Fibroblast of gingiva (primary cell): ENCODE measurements at places on chromosomes 13 and 19.

DNA sequence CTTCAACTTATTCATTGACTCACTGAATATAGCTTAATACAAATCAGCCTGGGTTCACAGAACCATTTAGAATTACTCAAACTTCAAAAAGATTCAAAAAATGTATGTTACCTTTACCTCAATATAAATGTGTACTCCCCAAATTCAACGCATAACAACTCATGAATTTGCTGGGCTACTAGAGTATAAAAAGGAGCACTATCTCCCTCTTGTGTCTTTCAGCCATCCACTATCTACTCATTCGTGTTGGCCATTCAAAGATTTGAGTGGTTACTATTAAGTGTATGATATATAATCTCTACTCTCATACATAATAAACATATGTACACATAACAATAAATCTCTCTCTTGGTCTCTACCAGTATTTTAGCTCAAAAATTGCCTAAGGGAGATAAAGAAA lies 20.3 kb downstream of the INTS6 start:
- no peak for DNase-seq

DNA sequence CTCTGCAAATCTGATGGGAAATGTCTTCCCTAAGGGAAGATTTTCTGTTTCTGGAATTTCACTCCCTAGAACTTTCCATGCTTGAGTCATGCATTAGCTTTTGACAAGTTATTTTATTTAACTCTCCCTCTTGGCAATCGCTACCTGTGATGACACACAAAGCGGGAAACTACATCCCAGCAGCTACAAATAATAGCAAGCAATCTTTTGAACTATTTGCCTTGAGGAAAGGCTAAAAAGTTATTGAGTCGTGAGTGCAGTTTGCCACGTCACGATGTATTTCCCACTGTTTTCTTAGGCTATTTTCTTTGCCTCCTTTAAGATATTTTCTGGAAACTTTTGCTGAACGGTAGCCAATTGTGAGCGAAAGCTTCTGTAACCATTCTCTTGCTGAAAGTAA lies 353.3 kb upstream of the HTR2A start:
- peak; percentile 70 for DNase-seq

DNA sequence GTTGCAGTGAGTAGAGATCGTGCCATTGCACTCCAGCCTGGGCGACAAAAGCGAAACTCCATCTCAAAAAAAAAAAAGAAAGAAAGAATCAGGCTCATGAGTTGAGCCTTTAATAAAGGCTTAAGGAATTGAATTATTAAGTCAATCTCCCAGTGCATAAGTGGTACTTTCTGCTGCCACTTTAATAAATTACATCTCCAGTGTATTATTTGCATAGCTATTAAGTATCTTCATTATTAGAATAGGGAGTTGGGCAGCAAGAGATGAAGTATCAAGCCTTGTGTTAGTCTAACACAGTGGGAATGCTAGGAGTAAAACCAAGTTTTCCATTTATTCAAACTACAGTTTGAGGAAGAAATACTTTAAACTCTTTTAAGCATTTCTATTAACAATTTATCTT lies 15.6 kb upstream of the FAM124A start:
- no peak for DNase-seq

DNA sequence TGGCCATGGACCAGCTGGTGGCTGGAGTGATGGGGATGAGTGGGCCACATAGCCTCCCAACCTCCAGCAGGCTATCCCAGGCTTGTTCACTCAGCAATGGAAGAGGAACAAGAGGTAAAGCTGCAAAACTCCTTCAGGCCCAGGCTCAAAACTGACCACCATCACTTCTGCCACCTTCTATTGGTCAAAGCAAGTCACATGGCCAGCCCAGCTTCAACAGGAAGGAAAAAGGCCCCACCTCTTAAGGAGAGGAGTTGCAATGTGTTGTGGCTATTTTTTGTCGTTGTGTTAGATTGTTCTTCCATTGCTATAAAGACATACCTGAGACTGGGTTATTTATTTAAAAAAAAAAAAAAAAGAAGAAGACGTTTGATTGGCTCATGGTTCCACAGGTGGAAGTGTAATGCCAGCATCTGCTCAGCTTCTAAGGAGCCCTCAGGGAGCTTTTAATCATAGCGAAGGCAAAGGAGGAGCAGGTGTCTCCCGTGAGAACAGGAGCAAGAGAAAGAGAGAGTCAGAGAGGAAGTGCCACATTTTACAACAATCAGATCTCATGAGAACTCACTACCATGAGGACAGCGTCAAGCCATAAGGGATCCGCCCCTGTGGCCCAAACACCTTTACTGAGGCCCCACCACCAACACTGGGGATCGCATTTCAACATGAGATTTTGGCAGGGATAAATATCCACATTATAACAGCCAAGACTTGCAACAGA lies 5.4 kb downstream of the IGSF23 start:
- DNase-seq, result no peak

- DNase-seq, result no peak
These were observed 24.7 kb downstream of the IRS2 start for GRCh38 chr13:109761695-109762094.

DNA sequence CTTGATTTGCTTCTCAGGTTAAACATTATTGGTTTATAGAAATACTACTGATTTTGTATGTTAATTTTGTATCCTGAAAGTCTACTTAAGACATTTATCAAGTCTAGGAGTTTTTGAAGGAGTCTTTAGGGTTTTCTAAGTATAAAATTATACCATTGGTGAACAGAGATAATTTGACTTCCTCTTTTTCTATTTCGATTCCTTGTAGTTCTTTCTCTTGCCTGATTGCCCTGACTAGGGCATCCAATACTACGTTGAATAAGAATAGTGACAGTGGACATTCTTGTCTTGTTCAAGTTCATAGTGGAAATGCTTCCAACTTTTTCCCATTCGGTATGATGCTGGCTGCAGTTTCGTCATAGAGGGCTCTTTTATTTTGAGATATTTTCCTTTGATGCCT lies 807.5 kb upstream of the SLC10A2 start:
- DNase-seq, result no peak

DNA sequence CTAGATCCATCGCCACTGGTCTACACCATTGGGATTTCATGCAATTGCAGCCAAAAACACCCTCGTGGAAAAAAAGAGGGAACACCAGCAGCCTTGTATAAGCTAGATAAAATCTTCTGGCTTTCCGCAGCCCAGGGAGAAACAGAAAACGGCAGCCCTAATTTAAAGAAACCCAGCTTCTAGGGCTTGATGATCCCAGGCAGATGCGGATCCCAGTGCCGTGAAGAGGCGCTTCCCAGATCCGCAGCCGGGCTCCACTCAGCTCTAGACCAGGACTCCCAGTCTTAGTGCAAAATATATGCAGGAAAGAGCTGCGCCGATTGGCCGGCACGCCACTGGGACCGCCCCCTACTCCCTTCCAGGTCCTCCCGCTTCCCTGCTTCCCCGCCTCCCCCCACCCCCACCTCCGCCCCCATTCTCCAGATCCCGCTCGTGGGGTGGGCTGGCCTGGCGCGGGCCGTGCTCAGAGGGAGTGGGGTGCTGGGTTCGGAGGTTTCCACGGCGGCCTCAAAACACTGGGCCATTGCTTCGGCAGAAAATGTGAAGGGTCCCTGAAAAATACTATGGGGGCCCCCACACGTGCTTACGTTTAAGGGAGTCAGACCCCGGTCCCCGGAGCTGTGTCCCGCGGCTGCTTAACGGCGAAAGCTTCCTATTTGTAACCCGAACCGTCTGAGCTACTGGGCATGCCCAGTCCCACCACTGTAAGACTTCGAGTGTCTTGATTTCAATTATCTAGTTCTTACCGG lies 63.1 kb downstream of the SERP2 start:
- DNase-seq, result peak; percentile 89

DNA sequence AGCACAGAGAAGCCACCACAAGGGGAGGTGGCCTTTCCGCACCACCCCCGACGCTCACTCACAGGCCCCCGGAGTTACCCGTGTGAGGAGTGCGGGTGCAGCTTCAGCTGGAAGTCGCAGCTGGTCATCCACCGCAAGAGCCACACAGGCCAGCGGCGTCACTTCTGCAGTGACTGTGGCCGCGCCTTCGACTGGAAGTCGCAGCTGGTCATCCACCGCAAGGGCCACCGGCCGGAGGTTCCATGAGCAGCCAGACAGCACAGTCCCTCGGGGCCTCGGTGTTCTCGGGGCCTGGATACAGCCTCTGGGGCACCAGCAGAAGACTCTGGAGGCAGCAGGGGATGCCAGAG lies 4.3 kb downstream of the ZNF446 start:
- DNase-seq, result no peak

DNA sequence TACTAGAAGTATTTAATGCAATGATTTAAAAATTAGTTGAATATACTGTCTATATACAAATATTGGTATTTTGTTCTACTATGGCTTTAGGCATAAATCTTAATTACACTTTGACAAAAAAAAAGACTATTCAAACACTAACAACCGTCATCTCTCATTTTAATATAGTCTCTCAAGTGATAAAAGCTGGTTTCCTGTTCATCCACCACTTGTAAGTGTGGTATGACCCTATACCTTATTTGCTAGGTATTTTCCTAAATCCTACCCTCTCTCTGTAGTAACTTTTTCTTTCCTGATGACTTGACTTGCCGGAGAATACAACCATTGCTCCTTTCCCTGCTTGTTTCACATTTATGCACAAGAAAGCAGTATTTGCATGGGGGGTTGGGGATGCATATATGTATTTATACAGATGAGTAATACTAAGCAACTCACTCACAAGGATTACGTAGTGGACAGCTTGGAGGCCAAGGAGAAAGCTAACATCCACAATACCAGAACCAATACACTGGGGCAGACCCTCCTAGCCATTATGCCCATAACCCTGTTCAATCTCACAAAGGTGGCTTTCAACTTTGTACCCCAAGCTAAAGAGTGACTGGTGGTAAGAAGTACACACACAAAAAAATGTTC lies 12.7 kb upstream of the EFNB2 start:
- no peak for DNase-seq

DNA sequence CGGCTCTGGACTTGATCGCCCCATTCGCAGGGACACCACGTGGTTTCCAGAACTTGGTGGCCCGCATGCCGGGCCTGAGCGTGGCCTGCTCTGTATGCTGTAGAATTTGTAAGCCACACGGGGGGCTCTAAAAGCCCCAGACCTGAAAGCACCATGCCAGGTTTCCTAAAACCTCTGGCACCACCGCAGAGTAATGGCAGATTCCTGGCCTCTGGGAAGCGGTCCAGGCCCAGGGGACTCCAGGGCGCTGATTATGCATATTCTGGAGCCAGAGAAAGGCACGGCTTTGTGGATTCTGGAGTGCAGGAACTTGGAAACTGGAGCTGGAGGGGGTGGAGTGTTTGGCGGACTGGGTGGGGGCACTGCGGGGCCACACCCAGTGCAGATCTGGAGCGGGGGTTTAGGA lies 3.7 kb downstream of the FTL start:
- DNase-seq, result no peak

GRCh38 chr13:28455580-28456194 lies 39.2 kb downstream of the FLT1 start:
- DNase-seq, result peak; percentile 35

GRCh38 chr19:8141726-8142512 lies 7.5 kb downstream of the FBN3 start:
- DNase-seq, result no peak

GRCh38 chr19:48149430-48149829 lies 20.7 kb downstream of the LIG1 start:
- no peak for DNase-seq

- no peak for DNase-seq
These were observed 64.1 kb upstream of the OXGR1 start for GRCh38 chr13:97058391-97058790.

GRCh38 chr19:27780367-27781075 lies 1432.4 kb downstream of the UQCRFS1 start:
- DNase-seq, result no peak

GRCh38 chr13:64579331-64579730 lies 2650.8 kb downstream of the PCDH9 start:
- no peak for DNase-seq

- no peak for DNase-seq
These were observed 581.0 kb downstream of the UQCRFS1 start for GRCh38 chr19:28631961-28632360.

DNA sequence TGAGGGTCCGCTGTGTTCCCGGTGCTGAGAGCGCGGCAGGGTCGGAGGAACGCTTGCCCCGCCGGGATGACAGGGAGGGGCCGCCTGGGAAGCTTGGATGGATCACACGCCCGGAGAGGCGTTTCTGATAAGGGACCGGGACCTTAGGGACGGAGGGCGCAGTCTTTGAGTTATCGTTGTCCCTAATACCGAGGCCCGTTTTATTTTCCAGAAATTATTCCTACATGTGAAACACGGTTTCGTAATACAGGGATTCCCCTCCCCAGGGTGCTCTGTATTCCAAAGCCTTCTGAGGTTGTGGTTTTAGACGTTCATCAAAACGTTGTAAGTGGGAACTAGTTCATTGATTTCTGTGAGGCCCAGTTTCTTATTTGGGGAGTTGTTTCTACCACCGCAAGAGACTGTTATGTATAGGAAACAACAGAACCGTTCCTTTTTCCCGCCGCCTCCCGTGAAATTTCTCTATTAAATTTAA lies 752 bp downstream of the PDCD5 start:
- DNase-seq, result peak; percentile 42

- DNase-seq, result no peak
These were observed 12.0 kb upstream of the ZNF274 start for GRCh38 chr19:58170860-58171259.

GRCh38 chr13:114096031-114096485 lies 36.4 kb downstream of the RASA3 start:
- no peak for DNase-seq

GRCh38 chr13:29572575-29572974 lies 22.9 kb downstream of the SLC7A1 start:
- DNase-seq, result no peak

DNA sequence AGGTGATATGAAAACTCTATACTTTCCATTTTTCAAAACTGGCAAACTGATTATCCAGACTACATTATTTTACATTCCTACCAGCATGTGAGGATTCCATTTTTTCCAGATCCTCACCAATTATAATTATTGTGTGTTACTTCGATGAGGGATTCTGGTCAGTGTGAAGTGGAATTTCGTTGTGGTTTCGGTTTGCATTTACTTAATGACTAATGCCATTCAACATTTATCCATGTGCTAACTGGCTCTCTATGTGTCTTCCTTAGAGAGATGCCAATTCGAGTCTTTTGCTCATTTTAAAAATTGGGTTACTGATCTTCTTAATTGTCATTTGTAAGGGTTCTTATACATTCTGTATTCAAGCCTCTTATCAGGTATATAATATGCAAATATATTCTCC lies 1551.3 kb upstream of the MIR17HG start:
- DNase-seq, result no peak

- no peak for DNase-seq
These were observed 39.1 kb downstream of the USP12 start for GRCh38 chr13:27132538-27132937.

DNA sequence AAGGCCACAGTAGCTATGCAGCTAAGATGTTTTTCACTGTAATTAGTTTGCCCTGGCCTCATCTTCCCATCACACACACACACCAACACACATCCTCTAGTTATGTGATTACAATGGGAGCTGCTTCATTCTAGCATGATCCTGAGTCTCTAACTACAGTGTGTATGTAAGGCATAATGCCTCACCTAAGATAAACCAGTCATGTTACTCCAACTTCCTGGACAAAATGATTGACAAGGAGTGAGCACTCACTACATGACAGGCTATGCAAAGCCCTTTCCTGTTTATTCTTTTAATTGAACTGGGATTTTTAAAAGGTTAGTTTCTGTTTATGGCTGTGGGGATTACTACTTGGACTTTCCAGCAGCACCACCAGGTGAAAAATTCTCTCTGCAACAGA lies 400.8 kb upstream of the ATXN8OS start:
- no peak for DNase-seq

- no peak for DNase-seq
These were observed 44.1 kb upstream of the RFXAP start for GRCh38 chr13:36774931-36775330.
